NCI-H1694 treated with DMSO at 0.1 percent for 48 hours (cell line): ENCODE measurements at places on chromosomes 12 and 14.

DNA sequence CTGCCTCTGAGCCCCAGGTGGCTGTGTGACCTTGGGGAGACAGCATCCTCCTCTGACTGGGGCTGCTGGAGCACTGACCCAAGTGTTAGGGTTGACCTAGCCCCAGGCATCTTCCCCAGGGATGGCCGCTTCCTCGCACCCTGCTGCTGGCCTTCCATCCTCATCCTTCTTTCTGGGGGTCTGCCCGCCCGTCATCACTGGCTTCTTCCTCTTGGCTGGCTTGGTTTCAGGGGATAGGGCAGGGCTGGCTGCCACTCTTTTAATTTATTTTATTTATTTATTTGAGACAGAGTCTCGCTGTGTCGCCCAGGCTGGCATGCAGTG lies 3.5 kb downstream of the TEDC1 start:
- DNase-seq, result no peak

DNA sequence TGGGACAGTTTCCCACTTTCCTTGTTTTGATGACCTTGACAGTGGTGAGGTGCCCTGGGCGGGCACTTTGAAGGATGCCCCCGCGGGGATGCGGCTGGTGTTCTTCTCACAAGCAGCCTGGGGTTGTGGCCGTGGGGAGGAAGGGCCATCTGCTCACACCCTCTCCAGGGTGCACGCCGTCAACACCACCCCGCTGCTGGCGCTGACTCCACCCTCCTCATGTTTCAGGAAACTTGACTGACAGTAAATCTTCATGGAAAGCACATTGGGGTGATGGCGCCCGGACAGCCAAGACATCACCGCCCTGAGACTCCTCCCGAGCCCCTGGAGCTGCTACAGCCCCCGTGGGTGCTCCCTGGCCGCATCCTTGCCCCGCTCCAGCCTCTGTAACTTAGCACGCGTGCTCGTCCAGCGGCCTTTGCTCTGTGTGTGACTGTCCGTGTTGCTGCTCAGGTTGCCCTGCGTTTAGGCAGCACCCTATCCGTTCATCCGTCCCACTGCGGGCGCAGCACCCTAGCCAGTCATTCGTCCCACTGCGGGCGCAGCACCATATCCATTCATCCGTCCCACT lies 150.2 kb upstream of the C14orf180 start:
- DNase-seq, result no peak

DNA sequence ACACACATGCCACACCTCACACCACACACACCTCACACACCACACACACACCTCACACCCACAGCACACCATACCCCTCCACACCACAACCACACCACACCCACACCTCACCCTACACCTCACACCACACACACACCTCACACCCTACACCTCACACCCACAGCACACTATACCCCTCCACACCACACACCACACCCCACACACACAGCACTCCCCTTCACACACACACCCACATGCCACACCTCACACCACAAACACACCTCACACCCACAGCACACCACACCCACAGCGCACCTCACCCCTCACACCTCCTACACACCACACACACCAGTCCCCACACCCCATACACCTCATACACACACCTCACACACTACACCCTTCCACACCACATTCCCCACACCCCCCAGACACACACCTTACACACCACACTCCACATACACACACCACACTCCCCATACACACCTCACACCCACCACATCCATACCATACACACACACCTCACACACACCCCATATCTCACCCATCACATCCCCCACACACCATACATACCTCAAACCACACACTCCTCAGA lies 80.0 kb downstream of the ACTN1 start:
- DNase-seq, result no peak

- DNase-seq, result no peak
Measured at GRCh38 chr12:89648211-89648930, 60.3 kb downstream of the ATP2B1 start.

DNA sequence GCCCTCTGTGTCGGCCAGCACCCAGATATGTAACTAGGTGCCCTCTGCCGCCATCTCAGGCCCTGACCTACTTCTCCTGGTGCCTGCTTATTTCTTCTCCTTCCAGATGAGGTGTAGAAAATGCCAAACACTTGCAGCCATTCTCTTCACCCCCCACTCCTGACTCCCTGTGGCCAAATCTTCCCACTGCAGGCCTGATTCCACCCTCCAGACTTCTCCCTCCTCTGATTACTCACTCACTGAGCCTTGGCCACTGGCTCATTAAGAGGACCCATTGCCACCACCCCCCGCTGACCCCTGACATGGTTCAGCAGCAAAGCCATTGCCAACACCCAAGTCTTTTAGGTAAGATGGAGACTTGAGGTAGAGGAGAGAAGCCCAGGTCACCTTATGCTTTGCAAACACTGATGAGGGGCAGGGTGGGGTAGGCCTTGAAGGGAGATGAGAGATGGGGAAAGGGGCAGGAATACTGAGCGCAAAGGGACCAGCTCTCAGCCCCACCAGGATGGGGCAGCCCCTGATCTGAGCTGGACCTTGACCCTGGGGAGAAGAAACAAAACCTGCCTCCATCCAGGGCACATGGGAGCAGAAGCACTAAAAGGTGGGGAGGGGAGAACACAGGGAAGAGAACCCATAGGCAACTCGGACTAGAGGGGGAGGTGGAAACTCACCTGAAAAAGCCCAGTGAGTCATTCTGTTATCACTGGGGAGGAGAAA lies 25.1 kb upstream of the ANO2 start:
- no peak for DNase-seq

- DNase-seq, result no peak
Measured at GRCh38 chr14:66918527-66918926, 270.7 kb upstream of the GARIN2 start.

GRCh38 chr14:101105045-101105444 lies 201.5 kb upstream of the RTL1 start:
- no peak for DNase-seq

- no peak for DNase-seq
Measured at GRCh38 chr12:30378307-30378706, 317.4 kb downstream of the IPO8 start.

- DNase-seq, result no peak
Measured at GRCh38 chr14:99516156-99516870, 35.1 kb downstream of the CCNK start.

DNA sequence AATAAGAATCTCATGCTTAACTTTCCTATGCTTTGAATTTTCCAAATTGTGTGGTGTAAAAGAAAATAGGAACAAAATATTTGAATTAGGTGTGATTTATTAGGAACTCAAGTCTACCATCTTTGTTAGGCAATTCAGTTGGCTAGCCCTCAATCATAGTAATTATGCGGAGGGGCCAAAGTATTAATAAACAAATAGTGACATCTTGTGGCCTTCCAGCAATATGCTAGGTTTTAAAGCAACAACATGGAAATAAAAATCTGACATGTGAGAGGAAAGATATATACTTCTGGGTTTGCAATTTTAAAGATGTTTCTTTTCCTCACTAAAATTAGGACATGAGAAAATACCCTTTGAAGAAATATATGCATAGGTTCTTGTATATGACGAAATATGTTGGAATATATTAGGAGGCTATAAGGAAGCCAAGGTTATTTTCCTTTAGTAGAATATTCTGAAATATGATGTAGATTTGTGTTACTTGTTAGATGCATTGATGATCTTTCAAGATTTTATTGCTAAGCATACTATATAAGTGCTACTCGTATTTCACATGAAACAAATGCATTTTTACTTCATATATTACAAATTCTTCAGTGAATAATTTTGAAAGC lies 200.4 kb downstream of the PTPRO start:
- DNase-seq, result peak; percentile 90

- DNase-seq, result peak; percentile 79
Measured at GRCh38 chr14:23352506-23353432, at the start of gene SLC22A17. TSS of gene SLC22A17 (minus strand) at chr14:23352887.

DNA sequence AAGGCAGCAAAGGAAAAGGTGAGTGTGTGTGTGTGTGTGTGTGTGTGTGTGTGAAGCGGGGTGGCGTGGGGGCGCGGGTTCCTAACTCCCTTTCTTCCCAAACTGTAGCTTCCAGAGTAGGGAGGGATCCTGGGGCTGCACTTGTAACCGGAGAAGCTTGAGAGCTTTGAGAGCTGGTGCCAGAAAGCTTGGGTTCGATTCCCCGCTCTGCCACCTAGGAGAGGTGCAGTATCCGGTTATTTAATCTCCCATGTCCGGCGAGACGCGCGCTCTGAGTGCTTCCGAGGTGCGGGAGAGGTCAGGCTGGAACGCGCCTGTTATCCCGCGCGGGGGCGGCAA lies 7.2 kb upstream of the RACGAP1 start:
- DNase-seq, result no peak

- no peak for DNase-seq
Measured at GRCh38 chr12:106296179-106296877, 6.2 kb upstream of the TCP11L2 start.

GRCh38 chr12:68490476-68490875 lies 120.2 kb upstream of the RAP1B start:
- no peak for DNase-seq

DNA sequence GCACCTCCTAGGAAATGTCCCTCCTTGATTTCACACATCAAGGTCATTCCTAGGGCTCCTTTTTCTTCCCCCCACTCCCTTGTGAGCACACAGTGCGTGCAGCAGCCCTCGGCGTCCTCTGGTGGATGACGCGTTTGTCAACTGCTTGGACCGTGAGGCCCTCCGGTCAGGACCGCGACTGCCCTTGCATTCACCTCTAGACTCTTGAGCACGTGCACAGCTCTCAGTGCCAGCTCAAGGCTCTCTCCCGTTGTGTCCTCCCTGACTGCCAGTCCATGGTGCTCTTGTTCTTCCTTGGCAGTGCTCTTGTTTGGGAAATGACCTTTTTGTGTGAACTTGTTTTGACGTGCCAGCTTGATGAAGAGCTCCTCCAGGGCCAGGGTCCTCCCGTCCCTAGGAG lies 67.9 kb downstream of the TSPAN9 start:
- no peak for DNase-seq
